Left kidney (tissue), 8 donors: ENCODE measurements at places on chromosomes 1 and 21.

DNA sequence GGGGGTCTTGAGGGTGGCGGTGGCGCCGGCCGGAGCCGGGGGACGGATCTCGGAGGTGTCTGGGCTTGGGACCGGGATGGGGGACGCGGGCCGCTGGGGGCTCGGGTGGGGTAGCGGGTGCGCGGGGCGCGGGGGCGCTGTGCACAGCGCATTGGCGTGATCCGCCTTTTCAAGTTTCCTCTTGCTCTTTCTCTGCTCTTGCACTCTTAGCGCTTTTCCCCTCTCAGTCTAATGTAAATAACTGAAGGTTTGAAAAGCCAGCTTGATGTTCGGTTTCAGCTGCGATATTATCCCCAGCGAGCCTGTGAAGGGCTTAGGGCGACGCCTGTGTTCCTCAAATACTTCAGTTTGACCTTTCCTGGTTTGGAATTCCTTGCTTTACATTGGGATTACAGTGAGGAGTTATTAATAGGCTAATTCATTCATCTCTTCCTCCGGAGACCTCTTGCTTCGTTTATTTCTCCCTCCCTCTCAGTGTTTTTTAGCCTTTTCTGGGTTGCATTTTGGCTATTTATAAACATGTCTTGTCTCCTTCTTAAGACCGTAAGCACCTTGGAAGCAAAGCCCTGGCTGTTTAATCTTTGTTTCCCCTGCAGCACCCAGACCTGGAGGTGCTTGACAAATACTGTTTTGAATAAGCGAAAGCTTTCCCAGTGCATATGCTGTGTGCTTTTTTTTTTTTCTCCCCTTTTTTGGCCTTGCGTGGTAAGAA, 693 bp downstream of the RAB4A start:
- peak; percentile 27 for DNase-seq

DNA sequence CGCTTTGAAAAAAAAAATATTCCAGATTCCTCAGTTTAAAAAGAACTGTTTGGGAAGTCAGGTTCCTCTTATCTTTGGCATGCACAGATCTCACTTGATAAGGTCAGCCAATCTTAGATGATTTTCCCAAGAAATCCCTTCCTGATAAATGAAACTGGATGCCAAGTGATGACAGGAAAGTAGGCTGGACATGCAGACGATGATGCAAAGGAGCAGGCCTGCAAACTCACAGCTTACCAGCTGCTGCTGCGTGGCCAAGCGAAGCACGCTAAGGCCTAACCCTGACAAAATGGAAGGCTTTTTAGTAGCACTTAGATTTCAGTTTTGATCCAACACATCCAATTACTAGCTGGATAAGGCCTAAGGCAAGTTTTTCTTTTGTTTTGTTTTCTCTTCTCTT, 10.1 kb downstream of the TADA1 start:
- DNase-seq, result no peak

- no peak for DNase-seq
Measured at GRCh38 chr1:228010921-228011320, 4.1 kb downstream of the WNT3A start.

- DNase-seq, result no peak
Measured at GRCh38 chr1:159663552-159663951, 50.8 kb downstream of the CRP start.

- no peak for DNase-seq
Measured at GRCh38 chr1:186421446-186421845, 39.5 kb downstream of the PDC start.

- no peak for DNase-seq
Measured at GRCh38 chr1:20194224-20194623, 7.9 kb upstream of the PLA2G2C start.

DNA sequence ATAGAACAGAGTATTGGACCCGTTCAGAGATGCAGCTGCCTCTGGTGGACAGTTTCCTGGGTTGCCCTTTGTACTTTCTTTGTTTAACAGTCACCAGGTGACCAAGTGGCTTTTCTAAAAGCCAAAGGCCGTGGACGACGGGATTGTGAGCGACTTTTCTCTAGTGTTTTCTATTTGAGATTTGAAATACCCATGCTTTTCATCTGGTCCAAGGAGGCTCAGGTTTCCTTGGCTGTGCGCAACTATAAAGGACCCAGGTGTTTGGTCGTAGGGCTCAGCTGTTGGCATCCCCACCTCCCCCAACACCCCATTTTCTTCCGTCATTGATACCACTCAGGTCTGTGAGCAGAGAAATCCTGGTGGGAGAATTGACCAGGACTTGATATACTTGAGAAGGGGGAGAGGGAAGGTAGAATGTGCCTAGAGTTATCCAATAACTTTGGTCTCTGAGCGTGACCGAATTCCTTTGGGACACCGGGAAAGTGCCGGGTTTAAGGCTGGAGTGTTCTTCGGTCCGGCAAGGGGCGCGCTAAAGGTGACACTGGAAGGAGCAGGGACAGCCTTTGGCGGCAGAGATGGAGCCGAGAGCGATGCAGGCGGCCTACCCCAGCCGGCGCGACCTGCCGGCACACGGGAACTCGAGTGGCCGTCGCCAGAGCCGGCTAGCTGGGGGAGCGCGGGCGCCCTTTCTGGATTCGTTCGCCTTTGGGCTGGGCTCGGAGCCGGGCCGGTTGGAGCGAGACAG, 83.4 kb upstream of the BMP8A start:
- DNase-seq, result peak; percentile 66

GRCh38 chr1:234603221-234604204, 6.5 kb downstream of the IRF2BP2 start:
- no peak for DNase-seq

DNA sequence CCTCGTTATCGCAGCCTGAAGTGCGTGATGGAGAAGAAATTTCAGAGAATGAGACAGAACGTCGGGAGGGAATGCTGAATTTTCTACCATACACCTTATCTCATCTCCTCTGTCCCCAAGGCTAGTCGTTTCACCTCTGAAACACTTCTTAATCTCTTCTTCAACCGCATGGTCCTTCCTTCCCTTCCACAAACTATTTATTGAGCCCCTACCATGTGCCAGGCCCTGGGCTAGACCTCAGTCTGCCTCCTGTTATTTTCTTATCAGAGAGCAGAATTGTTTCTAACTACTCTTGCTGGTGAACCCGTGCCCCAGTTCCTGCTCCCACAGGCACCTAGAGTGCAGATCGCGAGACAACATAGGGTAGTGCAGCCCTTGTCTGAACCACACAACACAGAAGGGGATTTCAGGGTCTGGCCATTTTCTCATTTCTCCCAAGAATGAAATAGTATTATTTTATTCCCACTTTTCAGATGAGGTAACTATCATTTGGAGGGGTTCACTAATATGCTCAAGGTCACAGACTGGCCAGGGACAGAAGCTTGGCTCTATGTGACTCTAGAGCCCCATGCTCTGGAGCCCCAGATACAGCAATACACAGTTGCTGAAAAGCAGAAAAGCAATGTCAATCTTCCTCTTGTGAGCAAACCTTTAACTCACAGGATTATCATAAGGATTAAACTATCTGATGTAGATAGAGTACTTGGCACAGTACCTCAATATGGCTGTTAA, 598 bp upstream of the ADIPOR1 start:
- DNase-seq, result no peak

DNA sequence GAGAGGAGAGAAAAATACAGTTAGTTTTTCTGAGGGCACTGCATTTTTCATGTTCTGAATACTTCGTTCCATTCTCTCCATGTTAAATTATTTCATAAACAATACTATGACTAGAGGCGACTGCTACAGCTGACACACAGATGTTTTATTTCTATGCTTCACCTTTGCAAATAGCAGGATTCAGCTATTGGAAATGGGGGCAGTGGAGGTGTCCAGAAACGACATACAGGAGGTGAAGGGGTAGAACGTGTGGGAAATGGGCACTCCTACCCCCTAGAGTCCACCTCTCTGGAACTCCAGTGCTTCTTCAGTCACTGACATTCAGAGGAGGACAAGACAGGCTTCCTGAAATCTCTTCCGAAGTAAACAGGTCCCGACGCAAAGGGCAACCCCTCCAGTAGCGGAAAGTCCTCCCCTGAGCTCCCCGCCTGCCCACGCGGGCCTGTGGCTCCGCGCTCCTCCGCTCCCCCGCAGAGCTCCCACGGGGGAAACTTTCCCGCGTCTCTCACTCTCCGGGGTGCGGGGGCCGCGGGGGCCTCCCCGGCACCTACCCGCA, 480 bp downstream of the DPYD start:
- peak; percentile 24 for DNase-seq

- DNase-seq, result no peak
Measured at GRCh38 chr21:45073301-45074047, 906 bp upstream of the ADARB1 start.

GRCh38 chr1:88727205-88727604, 43.1 kb downstream of the PKN2 start:
- no peak for DNase-seq

- DNase-seq, result no peak
Measured at GRCh38 chr1:174007851-174008250, 14.3 kb downstream of the RC3H1 start.

DNA sequence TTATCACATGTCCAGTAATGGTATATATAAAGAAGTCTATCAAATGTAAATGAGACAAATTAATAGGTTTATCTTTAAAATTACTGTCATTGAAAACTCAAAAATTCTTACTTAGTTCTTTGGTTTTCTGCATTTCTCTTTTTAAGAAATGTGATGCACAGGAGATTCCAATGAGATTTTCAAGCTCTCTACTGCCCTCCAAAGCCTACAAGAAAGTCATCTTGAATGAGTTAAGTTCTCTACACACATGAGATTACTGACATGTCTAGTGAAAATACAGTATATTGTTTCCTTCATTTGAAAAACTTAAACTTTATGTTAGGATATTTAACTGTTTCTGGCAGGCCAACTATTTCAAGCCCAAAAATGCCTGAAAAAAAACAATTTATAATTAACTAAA, 68.8 kb downstream of the ITGB3BP start:
- DNase-seq, result no peak

DNA sequence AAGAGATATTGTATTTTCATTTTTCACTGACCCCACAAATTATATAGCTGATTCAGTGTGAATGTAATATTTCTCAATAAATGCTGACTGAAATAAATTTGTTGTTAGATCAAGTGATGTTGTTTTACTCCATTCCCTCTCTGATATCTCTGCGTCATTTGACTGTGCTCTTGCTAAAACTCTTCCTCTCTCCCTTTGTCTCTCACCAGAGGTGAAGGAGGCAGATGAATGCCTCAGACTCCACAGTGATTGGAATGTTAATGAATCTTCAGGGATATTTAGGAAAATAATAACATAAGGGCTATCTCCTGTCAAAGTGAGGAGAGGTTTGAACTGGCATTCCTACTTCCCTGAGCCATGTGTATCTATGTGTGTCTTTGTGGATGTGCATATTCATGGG, 3.7 kb downstream of the CD1E start:
- no peak for DNase-seq

GRCh38 chr1:31570228-31570627, 6.1 kb upstream of the TINAGL1 start:
- DNase-seq, result no peak

GRCh38 chr1:177833631-177834030, 136.2 kb downstream of the SEC16B start:
- DNase-seq, result no peak

DNA sequence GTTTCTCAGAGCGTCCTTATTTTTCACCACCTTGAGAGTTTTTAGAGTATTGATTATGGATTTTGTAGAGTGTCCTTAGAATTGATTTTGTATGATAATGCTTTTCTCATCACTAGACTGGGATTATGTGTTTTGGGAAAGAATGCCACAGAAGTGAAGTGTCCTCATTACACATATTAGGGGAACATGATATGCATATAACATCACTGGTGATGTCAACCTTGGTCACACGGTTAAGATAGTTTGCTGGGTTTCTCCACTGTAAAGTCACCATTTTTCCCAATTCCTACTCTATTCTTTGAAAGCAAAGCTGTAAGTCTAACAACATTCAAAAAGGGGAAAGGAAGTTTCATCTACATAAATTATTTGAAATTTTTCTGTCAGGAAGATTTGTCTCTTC, 39.6 kb upstream of the PALMD start:
- DNase-seq, result no peak

DNA sequence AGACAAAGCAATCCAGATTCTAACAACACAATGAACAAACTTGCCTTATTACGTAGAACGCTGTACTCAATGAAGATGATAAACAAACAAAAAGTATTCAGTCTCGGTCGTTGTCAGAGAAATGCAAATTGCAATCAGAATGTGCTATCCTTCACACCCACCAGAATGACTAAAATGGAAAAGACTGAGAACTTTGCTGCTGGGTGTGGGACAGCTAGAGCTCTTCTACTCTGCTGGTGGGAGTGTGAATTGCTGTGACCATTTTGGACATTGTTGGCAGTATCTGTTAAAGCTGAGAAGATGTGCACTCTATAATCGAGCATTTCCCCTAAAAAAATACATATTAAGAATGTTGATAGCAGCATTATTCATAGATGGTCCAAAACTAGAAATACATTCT, 111.4 kb downstream of the PEX14 start:
- DNase-seq, result no peak

- DNase-seq, result no peak
Measured at GRCh38 chr1:46425726-46426125, 31.6 kb downstream of the FAAH start.

DNA sequence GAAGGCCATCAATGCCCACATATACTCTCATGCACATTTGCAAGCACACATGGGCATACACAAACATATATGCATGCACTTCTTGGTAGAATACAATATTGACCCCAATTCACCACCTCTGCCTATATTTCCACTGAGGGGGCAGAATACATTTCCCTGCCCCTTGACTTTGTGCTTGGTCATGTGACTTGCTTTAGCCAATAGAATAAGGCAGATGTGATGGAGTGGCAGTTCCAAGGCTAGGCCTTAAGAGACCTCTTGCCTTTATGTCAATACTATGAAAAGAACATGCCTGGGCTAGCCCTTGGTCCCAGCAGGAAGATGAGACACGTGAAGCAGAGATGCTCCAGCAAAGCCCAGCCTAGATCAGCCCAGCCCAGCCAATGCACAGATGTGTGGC, 66.0 kb upstream of the GRIK3 start:
- no peak for DNase-seq

DNA sequence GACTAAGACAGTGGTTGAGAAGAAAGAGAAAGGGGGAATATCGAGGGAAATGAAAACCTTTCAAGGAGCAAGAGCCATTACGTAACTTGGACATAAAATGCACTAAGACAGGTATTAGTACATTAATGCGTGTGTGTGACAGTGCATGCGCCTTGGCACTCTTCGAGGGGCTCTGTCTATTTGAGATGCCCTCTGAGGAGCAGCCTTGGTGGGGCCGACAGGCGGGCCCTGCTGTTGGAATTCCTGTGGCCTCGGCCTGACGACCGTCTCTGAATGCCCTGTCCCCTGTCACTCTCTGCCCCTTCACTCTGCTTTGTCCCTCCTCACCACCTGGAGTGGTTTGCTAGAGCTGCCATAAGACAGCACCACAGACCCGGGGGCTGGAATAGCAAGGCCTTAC, 12.3 kb downstream of the HUNK start:
- DNase-seq, result no peak

GRCh38 chr1:202225131-202225530, 31.5 kb downstream of the LGR6 start:
- DNase-seq, result no peak
